ENCODE measurements at places on chromosomes 4 and X.

- no peak for DNase-seq
Observed at GRCh38 chr4:71261633-71262121, 77.1 kb upstream of the SLC4A4 start.

GRCh38 chr4:107388736-107389274, 331.2 kb downstream of the PAPSS1 start:
- no peak for DNase-seq

- DNase-seq: no peak
Observed at GRCh38 chrX:23304881-23305280, 29.8 kb upstream of the PTCHD1 start.

DNA sequence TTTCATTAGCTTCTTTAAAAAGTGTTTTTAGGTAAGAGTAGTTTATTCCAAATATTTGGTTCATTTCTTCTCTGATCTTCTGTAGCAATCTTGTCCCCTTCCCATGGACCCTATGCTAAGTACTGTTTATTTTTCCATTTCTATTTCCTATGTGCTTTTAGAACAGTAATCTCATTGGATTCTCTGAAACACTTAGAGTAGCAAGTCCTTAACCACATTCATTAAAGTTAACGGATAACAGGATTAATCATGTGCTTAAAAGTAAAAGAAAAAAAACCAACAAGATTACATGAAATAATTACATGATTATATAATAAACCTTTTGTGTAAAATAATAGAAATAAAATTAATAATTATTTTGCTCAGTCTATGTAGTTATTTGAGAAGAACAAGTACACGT, 929.7 kb downstream of the C4orf33 start:
- no peak for DNase-seq

GRCh38 chr4:39706741-39707511, 9.0 kb downstream of the UBE2K start:
- DNase-seq: peak; percentile 5

DNA sequence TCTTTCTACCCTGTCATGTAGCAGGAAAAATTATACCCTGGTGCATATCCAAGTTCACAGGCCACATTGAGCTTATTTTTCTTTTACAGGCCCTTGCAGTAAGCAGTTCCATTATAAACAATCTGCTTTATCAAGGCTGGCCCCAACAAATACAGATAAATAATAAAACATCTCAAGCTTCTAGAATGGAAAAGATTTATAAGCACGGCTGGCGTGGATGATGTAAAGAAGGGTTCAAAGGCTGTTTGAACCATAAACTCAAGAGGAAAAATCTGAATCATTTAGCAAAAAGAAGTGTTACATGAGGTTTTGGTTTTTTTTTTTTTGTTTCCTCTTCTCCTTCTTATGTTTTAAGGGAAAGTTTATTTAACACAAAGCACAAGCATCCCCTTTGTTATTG, 109.7 kb downstream of the UNC5C start:
- no peak for DNase-seq

DNA sequence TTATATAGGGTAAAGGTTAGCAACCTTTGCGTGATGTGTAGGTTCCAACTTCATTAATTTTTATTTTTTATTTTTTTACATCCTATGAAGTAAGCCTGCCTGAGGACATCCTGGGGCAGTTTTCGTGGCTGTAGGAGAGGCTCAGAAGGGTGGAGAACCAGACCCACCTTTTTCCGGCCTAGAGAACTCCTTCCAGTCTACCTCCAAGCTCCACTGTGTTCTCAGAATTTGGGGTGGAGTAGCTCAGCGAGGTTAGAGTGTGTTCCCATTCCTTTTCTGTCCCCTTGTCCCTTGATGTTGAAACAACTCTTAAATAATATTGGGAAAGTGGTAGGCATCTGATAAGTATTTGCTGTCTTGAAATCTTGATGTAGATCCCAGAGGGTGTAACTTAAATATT, 32.4 kb downstream of the MTHFD2L start:
- no peak for DNase-seq

DNA sequence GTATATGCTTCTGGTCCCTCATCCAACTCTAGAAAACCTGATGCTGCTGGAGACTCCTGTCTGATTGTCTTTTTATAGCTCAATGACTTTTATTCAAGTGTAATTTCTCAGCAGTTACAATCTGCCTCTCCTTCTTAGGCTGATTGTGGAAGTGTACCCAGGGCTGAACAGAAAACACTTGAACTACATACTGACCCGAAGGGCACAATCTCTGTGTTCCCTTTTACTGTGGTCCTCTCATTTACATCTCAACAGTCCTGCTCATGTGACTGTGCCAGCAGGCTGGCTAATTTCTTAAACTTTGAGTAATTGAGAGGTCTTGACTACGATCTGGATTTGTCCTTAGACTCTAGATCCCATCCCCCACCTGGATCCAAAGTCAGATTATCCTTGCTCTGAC, 863.4 kb downstream of the PDHA2 start:
- no peak for DNase-seq
